ENCODE measurements at places on chromosomes 2 and 18.

DNA sequence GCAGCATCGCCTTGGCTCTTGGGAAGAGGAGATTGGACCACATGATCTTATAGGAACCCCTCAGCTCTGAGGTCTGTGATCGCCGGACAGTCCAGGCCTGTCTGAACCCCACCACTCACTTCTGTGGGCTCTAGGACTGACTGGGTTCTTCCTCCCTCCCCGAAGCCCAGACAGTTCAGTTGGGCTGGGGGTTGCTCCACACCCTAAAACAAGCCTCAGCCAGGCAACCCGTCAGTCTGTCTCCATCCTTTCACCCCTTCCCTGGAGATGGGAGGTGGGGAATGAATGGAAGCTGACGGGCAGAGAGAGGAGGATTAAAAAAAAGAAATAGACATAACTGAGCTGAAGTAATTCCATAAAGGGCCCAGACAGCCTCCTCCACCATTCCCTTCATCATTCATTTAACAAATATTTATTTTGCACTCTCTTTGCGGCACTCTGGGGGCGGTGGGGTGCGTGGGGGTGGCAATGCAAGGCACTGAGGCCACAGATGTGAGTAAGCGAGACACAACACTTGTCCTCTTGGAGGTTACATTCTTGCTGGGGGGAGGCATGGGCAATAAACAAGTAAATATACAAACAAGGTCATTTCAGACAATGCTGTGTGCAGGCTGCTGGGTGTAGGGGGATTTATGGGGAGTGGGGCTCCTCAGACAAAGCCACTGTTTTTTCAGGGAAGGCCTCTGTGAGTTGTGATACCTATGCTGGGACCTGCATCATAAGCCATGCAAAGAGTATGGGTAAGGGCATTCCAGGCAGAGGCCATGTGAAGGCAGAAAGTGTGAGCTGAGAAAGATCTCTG is 12.9 kb downstream of the WNT10A start:
- DNase-seq: peak; percentile 31

- no peak for DNase-seq
Measured at GRCh38 chr2:139967665-139968064, 1187.5 kb upstream of the NXPH2 start.

DNA sequence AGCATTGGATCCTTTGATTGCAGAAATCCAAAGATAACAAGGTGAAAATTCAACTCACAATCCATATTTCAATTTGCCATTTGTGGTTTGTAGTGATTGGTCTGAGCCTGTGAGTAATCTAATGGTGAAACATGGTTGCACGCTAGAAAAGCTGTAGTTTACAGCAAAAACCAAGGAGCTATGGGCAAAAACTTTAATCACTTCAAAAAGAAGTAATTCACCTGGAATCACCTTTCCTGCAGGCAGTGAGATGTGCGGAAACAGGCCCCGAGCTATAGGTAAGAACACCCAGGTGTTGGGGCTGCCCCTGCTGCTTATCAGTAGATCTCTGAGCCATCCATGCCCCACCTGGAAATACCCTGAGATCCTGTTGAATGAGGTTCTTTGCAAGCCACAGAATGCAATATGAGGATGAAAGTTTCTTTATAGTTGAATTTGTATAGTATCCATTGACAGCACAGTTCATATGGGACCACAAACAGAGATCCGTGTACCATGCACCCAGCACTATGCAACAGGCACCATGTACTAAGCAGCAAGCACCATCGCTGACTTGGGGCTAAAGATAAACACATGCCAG is 208.2 kb downstream of the SPP2 start:
- no peak for DNase-seq

- DNase-seq: no peak
Measured at GRCh38 chr2:79114797-79115494, 5.3 kb upstream of the REG1A start.

DNA sequence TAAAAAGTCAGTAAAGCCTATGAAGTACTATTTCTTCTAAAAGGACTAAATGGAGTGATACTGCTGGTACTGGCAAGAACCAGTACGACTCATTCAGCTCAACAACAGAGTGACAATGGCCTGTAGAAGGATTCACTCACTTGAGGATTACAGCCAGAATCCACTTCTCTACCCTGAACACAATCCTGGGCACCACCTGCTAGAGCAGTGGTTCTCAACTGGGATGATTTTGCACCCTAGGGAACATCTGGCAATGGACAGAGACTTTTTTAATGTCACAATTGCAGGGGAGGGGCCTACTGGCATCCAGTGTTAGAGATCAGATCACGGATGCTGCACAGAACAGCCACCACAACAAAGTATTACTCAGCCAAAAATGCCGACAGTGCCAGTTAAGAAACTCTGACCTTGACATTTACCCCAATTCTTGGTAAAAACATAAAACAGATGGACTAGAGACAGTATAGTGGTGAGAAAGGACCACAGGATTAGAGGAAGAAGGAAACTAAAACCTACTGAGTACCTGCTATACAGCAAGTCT is 5.0 kb downstream of the SPIRE1 start:
- no peak for DNase-seq

GRCh38 chr2:175855236-175855635 is 146.8 kb downstream of the LNPK start:
- DNase-seq: no peak

GRCh38 chr2:152627351-152627957 is 89.8 kb downstream of the PRPF40A start:
- DNase-seq: no peak

- no peak for DNase-seq
Measured at GRCh38 chr18:80022613-80023012, 11.6 kb upstream of the RBFA start.

- DNase-seq: no peak
Measured at GRCh38 chr2:197426723-197427603, 7.9 kb downstream of the SF3B1 start.
